ENCODE measurements at places on chromosomes 1 and 21. TPM values are rescaled to one million over a fixed set of nuclear protein-coding genes. Genes with fewer than 3 reads are reported as not detected.

DNA sequence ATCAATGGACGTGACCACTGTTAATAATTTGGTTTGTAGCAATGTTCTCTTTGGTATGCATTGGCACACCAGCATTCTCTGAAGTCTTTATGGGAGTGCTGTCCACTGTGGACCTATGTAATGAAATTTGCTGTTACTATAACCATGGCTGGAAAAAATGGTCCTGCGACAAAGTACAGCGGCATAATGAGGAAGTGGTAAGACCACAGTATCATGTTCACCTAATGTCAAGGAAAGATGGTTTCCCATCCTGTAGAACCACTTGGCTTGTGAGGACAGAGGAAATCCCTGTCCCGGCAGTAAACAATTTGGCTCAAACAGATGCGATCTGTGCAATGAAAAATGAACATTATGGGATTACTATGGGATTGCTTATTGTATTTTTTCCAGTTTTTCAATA, 173.9 kb upstream of the IVNS1ABP start:
- no peak for DNase-seq
- no peak overlapping the region for H3K4me3 ChIP-seq
- H3K27me3 ChIP-seq: no peaks in the 10 kb centered on the region
- H3K4me1 ChIP-seq: peaks cover 16% of the 10 kb centered on the region

DNA sequence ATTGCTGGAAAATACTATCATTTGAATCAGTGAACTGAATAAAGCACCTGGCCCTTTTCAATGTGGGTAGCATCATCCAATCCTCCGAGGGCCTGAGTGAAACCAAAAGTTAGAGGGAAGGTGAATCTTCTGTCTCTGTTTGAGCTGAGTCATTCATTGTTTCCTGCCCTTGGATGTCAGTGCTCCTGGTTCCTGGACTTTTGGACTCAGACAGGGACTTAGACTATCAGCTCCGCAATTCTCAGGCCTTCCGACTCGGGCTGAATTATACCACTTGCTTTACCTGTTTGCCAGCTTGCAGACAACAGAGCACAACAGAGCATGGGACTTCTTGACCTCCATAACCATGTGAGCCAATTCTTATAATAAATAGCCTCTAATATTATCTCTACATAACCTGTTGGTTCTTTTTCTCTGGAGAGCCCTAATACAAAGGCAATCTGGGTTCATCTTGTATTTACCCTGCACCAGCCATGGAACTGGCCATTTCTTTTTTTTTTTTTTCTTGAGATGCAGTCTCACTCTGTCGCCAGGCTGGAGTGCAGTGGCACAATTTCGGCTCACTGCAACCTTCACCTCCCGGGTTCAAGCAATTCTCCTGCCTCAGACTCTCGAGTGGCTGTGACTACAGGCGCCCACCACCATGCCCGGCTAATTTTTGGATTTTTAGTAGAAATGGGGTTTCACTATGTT, 19.2 kb upstream of the VASH2 start:
- no peaks in the 10 kb centered on the region for H3K4me1 ChIP-seq

- no peak for DNase-seq
- no peak overlapping the region for H3K27ac ChIP-seq
Observed at GRCh38 chr1:160658814-160659193, 12.0 kb upstream of the SLAMF1 start.

DNA sequence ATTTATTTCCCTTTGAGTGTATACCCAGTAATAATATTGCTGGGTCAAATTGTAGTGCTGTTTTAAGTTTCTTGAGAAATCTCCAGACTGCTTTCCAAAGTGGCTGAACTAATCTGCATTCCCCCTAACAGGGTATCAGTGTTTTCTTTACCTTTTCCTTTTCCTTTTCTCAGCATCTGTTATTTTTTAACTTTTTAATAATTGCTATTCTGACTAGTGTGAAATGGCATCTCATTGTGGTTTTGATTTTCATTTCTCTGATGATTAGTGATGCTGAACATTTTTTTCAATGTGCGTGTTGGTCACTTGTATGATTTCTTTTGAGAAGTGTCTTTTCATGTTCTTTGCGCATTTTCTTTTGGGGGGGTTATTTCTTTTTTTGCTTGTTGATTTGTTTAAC, 374.9 kb upstream of the BRINP3 start:
- H3K36me3 ChIP-seq: no peaks in the 10 kb centered on the region
- no peaks in the 10 kb centered on the region for H3K27me3 ChIP-seq
- no peak overlapping the region for H3K4me3 ChIP-seq
- no peak overlapping the region for H3K27ac ChIP-seq

DNA sequence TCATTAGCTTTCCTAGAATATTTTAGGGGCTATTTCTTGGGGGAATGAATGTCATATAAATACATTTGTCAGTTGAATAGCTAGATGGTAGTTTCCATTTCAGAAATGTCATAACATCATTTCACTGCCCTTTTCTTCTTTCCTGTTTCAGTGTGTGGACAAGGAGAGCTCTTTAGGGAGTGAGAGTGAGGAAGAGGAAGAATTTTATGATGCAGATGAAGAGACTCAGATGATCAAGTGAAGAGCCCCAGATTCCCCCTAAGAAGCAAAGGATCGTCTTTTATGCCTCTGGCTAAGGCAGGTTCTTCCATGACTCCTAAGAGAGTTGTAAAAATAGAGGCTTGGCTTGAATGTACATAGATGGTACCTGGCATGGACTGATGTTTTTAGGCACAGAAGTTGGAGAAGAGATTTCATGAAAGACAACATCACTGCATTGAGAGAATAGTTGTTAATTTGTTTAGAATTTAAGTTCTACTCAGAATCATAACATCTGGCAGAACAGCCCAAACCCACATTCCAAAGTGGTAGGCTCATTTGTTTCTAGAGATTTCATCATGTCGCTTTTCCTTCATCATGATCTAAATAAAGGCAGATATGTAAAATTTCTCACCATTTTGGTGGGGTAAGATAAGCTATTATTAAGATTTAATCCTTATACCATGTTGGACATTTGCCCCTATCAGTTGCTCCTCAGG, 44.2 kb upstream of the MAB21L3 start:
- no peak overlapping the region for H3K4me3 ChIP-seq
- no peak overlapping the region for H3K27ac ChIP-seq
- no peaks in the 10 kb centered on the region for H3K36me3 ChIP-seq

GRCh38 chr21:38842079-38842478, 36.4 kb downstream of the ETS2 start:
- H3K27me3 ChIP-seq: no peaks in the 10 kb centered on the region
- H3K36me3 ChIP-seq: no peaks in the 10 kb centered on the region
- H3K4me1 ChIP-seq: no peaks in the 10 kb centered on the region
- H3K4me3 ChIP-seq: no peak overlapping the region
- no peak for DNase-seq

DNA sequence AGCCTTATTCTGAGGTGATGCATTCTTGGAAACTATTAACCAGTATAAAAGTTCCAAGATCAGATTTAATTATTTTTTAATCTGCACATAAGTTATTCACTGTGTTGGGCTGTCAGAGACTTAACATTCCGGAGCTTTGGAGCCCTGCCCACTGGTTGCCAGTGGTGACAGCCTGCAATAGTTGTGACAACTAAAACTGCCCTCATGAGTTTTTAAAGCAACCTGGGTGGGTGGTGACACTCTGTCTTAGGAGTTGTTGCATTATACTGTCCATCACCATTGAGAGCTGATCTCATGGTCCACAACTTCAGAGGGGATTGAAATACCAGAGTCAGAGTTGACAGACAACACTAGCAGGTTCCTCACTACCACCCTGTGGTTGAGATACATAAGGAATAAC, 653.9 kb upstream of the USP24 start:
- H3K27ac ChIP-seq: no peak overlapping the region
- no peaks in the 10 kb centered on the region for H3K27me3 ChIP-seq

DNA sequence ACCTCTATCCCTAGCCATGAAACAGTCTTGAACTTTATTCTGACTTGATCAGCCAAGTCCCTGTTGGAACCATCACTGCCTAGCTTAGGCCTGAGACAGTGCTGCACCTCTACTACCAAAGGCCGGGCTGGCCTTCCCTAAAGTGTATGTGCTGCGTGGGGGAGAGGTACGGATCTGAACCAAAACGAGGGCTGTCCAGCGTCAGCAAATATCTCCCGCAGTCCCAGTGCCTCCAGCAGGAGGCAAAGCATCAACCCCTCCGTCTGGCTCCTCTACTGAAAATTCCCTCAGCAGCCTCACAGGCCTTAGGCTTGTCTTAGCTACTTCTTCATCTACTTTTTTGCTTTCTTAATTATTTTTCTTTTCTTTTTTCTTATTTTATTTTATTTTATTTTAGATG, 33.3 kb upstream of the KIF26B start:
- H3K4me3 ChIP-seq: no peak overlapping the region
- DNase-seq: no peak
- no peaks in the 10 kb centered on the region for H3K36me3 ChIP-seq
- no peak overlapping the region for H3K27ac ChIP-seq
- H3K27me3 ChIP-seq: no peaks in the 10 kb centered on the region

DNA sequence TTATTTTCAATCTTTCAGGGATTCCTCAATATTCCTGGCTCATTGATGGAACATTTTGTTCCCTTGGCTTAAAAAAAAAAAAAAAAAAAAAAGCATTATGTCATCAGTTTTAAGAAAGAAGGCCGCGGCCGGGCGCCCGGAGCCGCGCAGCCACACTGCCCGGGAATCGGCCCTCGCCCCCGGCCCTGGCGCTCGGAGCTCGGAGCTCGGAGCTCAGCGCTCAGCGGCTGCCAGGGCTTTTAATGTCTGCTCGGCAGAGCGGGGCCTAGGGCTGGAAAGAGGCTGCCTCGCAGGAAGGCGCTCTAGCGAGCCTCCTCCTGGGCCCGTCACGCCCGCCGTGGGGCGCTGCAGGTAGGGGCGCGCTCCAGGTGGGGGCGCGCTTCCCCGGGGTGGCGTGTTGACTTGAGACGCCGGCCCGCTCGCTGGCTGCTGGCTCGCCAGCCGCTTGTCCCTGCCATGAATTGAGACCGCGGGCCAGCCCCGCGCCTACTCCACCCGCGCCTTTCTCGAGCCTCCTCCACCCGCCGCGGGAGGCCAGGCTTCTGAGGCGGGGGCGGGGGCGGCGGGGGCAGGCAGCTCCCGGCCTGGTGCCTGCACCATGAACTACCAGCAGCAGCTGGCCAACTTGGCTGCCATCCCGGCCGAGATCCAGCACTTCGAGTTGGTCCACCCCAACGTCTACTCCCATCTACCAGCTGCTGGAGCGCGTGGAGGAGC, 5.4 kb upstream of the TDRD5 start:
- peak; percentile 67 for DNase-seq
- H3K27me3 ChIP-seq: peaks cover under 1% of the 10 kb centered on the region
- no peaks in the 10 kb centered on the region for H3K4me1 ChIP-seq

GRCh38 chr1:119485201-119485600, 21.8 kb upstream of the HSD3B1 start:
- DNase-seq: no peak
- H3K27ac ChIP-seq: no peak overlapping the region
- H3K36me3 ChIP-seq: no peaks in the 10 kb centered on the region
- no peaks in the 10 kb centered on the region for H3K27me3 ChIP-seq
- no peak overlapping the region for H3K4me3 ChIP-seq
- no peaks in the 10 kb centered on the region for H3K4me1 ChIP-seq

- no peaks in the 10 kb centered on the region for H3K4me1 ChIP-seq
- no peaks in the 10 kb centered on the region for H3K27me3 ChIP-seq
Observed at GRCh38 chr1:119954476-119955422, 58.4 kb upstream of the ADAM30 start.

- no peak overlapping the region for H3K27ac ChIP-seq
- no peaks in the 10 kb centered on the region for H3K27me3 ChIP-seq
- no peaks in the 10 kb centered on the region for H3K4me1 ChIP-seq
- no peak for DNase-seq
- H3K4me3 ChIP-seq: no peak overlapping the region
Observed at GRCh38 chr1:209611771-209612570, 28.5 kb downstream of the CAMK1G start.

The SLAMF8 gene
- total RNA-seq: 20.4 TPM

Measured in adrenal gland (tissue), 19 donors.